ENCODE measurements at places on chromosomes 7 and 10. TPM values are rescaled to one million over a fixed set of nuclear protein-coding genes. Genes with fewer than 3 reads are reported as not detected.

The EBF3 gene
- polyA plus RNA-seq: 0.79 TPM

The PNLIP gene
- not detected for polyA plus RNA-seq

The MALRD1 gene
- polyA plus RNA-seq: 0.87 TPM

The FAM25C gene
- not detected for polyA plus RNA-seq

The ZC3HAV1L gene
- polyA plus RNA-seq: 7.0 TPM
